ENCODE measurements at places on chromosomes 5 and 9. TPM values are rescaled to one million over a fixed set of nuclear protein-coding genes. Genes with fewer than 3 reads are reported as not detected.

GRCh38 chr9:36092509-36093215 is 43.9 kb upstream of the GLIPR2 start:
- DNase-seq: peak; percentile 43

DNA sequence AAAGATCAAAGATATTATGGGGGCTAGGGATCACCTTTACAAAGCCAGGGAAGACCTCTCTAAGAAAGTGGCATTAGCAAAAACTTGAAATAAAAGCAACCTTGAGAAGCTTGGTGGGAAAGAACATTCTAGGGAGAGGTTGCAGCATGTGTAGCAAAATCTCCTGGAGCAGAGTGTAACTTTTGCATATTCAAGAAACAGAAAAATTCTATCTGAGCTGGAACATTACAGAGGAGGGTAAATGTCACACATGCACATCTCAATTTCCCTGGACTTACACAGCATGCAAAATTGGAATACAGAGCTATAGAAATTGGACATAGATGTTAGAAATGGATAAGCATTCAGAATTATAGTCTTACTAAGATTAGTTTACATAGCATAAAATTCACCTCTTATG is 510.0 kb downstream of the CETN3 start:
- no peak for DNase-seq

DNA sequence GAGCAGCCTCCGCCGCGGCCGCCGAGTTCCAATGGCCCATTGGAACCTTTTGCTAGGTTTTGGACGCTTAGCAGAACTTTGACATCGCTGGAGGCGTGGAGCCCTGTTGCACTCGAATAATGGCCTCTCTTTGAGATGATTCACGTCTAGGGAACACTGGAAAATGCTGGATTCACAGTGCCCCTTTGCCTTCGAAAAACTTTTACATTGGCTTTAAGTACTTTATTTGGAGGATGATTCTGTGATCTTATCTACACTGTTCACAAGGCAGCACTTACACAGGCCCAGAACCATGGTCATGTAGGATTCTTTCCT is 536 bp upstream of the PPIC start:
- DNase-seq: no peak

GRCh38 chr9:136093346-136093986 is 1.6 kb downstream of the NACC2 start:
- DNase-seq: no peak

SLC34A3 gene
- total RNA-seq: not detected

SLC4A9 gene
- 0.25 TPM for total RNA-seq

DNA sequence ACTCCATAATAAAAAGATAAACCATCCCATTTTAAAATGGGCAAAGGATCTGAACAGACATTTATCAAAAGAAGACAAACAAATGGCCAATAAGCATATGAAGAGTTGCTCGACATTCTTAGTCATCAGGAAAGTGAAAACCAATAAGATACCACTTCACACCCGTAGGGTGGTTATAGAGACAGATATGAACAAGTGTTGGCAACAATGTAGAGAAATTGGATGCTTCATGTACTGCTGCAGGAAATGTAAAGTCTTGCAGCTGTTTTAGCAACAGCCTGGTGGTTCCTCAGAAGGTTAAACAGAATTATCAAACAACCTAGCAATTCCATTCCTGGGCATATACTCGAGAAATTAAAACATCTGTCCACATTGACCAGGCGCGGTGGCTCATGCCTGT is 42.5 kb downstream of the GTF3C4 start:
- no peak for DNase-seq

MYMK gene
- total RNA-seq: not detected

- no peak for DNase-seq
Observed at GRCh38 chr9:117714282-117714681, 10.1 kb downstream of the TLR4 start.

- no peak for DNase-seq
Observed at GRCh38 chr5:178069909-178070308, 43.4 kb upstream of the N4BP3 start.

- no peak for DNase-seq
Observed at GRCh38 chr5:110965773-110966581, 105.5 kb upstream of the TSLP start.

- no peak for DNase-seq
Observed at GRCh38 chr9:115328677-115329076, 210.7 kb upstream of the TNC start.

PARP8 gene
- 29.9 TPM for total RNA-seq

PCDHB14 gene
- total RNA-seq: not detected

DNA sequence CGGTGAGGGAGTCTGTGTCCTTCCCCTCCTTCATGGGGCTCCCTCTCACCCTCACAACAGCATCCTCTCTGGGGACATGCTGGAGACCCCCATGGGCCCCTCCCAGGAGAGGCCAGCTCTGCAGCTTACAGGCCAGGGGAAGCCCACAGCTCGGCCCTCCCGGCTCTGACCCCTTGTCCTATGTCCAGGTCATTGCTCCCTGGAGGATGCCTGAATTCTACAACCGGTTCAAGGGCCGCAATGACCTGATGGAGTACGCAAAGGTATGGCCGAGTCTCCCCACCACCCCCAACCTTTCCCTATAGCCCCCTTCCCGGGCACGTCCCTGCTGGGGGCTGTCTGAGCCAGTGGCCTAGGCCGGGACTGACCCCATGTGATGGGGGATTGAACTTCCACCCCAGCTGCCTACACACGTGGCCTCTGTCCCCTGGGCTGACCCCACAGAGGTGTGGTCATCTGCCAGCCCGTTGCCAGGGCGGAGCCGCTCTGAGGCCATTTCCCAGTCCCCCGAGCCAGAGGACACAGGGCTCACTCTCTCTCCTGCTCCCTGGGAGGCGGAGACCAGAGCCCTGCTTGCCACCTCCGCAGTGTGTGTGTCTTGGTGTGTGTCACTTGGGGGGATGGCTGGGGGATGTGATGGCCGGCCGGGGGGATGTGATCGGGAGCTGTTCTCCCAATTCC is 21.9 kb downstream of the ASS1 start:
- no peak for DNase-seq

- no peak for DNase-seq
Observed at GRCh38 chr5:175895686-175896102, 24.3 kb downstream of the CPLX2 start.

DNA sequence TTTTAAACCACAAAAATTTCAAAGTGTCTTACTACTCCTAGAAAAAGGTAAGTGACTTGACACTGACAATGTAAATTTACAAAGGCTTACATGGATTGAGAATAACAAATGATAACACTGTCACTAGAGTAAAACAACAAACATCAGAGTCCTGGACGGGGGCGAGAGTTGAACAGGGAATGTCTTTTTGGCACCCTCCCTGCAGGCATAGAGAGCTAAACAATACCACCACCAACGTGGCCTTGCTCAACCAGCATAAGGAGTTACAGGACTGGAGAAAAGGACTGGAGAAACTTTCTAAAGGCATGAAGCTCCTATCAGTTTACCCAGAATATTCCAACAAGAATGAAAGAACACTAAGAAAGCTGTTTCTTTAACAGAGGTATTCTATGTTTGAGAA is 55.3 kb downstream of the PTBP3 start:
- DNase-seq: no peak

TLX3 gene
- total RNA-seq: not detected

AGXT2 gene
- not detected for total RNA-seq

PCDHGA1 gene
- 0.11 TPM for total RNA-seq

DNA sequence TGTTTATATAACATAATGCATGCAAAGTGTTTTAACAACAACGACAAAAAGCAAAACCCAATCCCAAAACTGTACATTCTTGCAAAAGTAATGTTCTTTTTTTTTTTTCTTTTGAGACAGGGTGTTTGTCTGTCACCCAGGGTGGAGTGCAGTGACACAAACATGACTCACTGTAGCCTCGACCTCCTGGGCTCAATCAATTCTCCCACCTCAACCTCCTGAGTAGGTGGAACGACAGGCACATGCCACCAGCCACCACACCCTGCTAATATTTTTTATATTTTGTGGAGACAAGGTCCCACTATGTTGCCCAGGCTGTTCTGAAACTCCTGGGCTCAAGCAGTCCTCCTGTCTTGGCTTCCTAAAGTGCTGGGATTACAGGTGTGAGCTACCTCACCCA is 13.6 kb upstream of the HAVCR1 start:
- no peak for DNase-seq

DNA sequence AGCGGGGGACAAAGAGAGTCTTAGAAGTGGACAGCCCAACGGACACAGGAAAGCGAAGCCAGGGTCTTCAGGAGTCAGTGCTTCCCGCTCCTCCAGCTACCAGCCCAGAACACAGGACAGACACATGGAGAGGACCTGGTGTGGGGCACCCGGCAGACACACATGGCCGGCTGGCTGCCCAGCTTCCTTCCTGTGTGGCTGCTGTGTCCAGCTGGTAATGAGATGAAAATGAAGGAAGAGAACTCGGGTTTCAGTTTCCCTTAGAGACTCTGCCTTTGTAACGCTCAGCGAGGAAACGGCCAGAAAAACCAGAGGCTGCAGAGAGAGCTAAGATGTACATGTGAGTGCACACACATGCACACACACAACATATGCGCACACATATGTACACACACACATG is 87.5 kb downstream of the SECISBP2 start:
- DNase-seq: no peak

- DNase-seq: no peak
Observed at GRCh38 chr5:81164936-81165335, 68.2 kb upstream of the CKMT2 start.

DNA sequence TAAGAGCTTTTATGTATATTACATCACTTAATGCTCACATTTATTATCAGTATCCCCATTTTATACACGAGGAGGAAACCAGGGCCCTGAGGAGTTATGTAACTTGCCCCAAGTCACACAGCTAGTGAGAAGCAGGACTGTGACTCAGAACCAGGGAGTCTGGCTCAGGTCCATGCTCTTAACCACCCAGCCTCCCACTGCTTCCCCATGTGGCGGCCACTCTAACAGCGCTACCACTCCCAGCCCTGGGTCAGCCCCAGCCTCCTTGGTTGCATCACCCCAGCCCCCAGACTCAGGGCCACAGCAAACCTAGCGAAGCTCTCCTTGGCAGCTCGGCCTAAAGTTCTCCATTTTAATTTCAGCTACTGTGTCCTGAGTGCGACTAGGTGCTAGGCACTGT is 159.1 kb downstream of the PAX5 start:
- DNase-seq: no peak
